BJ (cell line): ENCODE measurements at places on chromosomes 6 and 20.

GRCh38 chr6:146550911-146551310 lies 7.3 kb downstream of the RAB32 start:
- DNase-seq: no peak

GRCh38 chr20:14441201-14441600 lies 103.8 kb upstream of the FLRT3 start:
- no peak for DNase-seq

DNA sequence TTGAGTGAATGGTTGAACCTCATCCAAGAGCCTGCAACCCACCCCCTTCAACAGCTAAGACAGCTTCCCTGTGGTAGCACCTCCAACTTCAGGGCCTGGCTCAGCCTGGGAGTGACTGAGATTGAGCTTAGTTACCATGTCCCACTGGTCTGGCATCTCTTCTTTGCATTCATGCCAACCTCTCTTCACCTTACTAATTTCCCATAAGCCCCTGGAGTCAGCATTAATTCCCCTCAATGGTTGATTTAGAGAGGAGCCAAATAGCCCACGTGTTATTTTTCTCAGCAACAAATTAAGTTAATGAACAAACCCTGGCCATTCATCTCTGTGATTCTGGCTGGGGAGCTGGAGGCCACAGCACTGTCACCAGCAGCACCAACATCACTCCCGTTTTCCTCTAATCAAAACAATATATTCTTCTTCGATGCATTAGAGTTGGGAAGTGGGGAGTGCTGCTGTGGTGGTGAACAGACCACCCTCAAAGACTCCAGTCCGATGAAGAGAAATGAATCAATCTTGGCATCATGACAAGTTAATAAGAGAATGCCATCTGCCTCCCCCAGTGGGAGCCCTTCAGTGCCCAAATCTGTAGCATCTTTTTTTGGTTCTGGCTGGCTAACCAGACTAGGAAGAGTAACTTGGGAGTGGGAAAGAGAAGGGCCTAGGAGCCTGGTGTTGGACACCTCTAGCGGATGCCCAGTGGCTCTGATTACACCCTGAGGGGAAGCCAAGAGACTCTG lies 316.9 kb upstream of the RNF24 start:
- no peak for DNase-seq

- DNase-seq: no peak
Measured at GRCh38 chr20:50826121-50826520, 31.3 kb downstream of the BCAS4 start.

GRCh38 chr20:42949950-42950349 lies 239.8 kb downstream of the PTPRT start:
- no peak for DNase-seq

GRCh38 chr20:6061544-6061943 lies 7.7 kb upstream of the LRRN4 start:
- DNase-seq: no peak
